Panc1 (cell line): ENCODE measurements at places on chromosomes 6 and 20.

DNA sequence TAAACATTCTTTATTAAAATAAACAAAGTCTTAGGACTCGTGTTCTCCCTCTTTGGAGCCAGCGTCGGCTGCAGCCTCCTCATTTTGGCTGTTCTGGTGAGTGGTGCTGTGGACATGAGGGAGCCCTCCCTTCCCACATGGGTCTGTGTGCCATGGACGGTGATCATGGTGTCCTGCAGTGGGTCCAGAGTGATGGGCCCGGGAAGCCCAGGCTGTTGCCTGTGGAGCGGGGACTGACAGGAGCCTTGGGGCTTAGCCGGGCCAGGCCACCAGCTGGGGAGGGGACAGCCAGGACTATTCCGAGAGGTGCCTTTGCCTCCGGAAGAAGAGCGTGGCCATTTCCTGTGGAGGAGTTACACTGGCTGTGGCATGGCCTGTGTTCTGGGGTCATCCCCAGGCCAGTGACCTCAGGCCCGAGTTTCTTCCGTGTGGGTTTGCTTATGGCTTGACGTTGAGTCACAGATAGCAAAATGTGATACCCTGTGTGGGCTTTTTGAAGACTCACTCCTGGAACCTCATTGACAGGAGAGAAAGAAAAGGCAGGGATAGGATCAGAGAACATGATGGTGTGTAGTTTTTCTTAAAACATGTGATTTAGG is 153.4 kb downstream of the DTNBP1 start:
- no peak for DNase-seq

GRCh38 chr6:11309947-11310665 is 77.6 kb upstream of the NEDD9 start:
- DNase-seq = no peak

DNA sequence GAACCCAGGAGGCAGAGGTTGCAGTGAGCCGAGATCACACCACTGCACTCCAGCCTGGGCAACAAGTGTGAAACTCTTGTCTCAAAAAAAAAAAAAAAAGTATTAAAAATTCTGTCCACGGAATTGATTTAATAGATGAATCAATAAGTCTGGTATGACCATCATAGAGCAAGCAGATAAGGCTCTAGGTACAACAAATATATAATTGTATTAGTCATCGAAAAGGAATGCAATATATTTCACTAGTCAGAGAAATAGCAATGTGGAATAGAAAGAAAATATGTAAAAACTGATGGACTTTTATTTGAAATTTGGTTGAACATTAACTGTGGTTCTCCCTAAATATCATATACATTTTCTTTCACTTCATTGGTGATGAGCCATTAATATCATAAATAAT is 476.8 kb upstream of the AGPAT4 start:
- no peak for DNase-seq

DNA sequence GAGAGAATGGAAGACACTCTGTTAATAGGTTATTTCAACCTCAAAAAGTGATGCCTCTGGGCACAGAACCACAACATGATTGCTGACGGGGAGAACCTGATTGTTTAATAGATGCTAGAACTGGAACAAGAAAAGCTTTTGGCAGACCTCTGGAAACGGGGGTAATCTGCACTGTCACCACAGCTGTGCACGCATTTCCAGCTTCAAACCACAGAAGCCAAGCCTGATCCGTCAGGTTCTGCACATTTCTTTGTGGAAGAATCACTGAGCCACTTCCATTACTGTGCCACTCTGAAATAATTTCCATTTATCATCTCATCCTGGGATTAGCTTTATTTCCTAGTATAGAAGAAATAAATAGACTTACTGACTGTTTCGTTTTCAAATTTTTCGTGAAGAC is 309.3 kb downstream of the FARS2 start:
- no peak for DNase-seq

DNA sequence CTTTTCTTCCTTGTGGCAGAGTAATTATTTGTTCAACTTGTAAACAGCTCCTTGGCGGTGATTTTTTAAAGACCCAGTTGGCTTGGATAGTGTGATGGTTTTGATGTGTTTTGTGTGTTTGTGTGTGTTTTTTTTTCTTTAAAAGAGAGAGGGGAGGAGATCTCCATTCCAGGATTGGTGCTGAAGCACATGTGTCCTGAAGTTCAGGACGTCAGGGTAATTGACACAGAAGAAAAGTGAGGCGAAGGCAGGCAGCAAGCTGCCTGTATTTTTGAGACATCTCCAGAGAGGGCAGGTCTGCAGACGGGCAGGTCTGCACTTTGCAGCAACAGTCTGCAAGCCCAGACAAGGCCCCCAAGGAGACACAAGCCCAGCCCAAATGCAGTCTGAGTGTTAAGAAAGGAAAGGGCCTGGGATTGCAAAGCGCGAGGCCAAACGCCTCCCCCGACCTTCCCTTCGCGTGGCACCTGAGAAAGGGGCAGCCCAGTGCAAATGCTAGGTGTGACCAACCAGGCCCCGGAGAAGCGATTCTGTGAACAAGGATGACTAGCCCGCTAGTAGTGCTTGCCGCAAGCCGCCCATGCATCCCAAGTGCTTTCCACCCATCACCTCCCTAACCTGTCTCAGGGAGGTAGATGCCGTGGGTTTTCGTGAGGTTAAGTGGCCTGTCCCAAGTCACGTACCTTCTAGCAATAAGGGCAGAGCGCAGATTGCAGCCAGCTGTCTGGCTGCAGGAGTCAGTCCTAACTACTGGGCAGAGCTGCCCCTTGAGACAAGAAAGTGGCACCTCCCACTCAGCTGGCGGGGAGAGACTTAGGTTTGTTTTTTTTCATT is 230.5 kb downstream of the ZMYND8 start:
- no peak for DNase-seq

DNA sequence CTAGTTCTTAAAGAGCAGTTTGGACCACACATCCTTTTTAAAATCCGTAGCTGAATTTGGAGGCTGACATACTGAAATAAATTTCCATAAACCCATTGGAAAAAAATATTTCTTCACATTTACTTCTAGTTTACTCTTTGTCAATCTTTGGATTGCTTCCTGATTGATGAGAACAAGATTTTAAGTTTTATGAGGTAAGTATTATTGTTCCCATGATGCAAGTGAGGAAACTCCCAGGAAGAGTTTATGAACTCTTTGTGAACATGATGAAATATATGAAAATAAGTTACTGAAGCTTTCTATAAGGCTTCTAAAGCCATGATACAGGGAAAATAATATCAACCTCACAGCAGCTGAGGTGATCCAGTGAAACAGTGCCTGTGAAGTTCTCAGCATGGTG is 320.0 kb downstream of the GJA1 start:
- no peak for DNase-seq

DNA sequence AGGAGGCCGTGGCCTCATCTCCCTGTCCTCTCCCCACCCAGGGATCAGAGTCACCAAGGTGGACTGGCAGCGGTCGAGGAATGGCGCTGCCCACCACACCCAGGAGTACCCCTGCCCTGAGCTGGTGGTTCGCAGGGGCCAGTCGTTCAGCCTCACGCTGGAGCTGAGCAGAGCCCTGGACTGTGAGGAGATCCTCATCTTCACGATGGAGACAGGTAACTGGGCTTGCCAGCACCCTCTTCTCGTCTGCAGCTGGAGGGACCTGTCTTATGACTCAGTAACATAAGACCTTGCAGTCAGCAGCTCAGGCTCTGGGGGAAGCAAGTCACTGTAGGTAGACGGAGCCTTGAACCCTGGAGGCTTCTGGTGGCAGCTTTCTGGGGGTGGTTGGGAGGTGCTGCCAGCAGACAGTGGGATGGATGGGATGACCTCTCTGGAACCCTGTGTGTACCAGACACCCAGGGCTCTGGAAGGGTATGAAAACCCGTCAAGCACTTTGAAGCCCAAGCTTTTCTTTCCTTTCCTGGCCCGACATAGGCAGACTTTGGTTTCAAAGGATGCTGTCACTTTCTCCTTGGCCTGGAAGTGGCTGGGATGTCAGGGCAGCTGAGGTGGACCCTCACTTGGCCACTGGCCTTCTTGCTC is 13.8 kb downstream of the TGM6 start:
- no peak for DNase-seq

DNA sequence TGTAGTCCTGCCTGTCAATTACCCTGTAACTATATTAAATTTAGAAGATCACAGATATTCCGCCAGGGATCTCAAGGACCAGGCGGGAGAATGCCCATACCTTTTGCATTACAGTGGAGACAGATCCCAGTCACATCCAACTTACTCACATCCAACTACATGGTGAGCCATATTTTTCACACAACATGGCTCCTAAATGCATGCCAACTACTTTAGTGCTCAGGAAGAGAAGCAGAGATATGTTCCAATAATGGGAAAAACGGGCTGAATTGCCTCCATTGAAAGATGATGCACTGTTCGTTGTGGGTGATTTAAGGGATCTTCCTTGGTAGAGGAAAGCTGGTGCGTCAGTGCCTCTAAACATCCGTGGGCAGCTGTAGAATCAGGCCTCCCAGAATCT is 304.5 kb downstream of the CD83 start:
- no peak for DNase-seq

- DNase-seq = no peak
Measured at GRCh38 chr6:124869416-124869815, 92.8 kb upstream of the RNF217 start.

DNA sequence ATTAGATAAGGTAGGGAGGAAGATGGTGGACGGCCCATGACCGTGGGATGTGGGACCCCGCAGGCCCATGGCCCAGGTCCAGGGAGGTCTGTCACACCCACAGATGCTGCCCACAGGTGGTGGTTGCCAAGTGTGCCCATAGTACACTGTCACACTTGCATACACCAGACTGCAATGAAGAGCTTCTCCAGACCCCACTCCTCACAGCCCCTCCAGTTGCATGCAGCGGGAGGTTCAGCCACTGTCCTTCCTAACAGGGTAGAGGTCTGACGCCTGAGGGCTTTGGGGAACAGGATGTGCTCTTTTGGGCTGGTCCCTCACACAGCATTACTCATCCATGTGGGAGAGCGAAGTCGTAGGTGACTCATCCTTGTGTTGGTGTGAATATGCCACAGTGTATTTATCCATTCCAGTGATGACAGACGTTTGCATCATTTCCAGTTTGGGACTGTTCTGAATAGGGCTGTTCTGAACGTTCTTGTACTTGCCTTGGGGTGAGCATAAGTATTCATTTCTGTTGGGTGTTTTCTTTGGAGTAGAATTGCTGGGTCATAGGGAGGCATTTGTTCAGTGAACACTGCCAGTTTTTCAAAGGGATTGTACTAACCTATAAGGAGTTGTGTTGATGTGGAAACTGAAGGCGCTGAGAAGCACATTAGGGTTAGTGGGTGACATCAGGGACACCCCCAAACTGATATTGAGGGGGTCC is 10.1 kb upstream of the PYGB start:
- peak; percentile 97 for DNase-seq

DNA sequence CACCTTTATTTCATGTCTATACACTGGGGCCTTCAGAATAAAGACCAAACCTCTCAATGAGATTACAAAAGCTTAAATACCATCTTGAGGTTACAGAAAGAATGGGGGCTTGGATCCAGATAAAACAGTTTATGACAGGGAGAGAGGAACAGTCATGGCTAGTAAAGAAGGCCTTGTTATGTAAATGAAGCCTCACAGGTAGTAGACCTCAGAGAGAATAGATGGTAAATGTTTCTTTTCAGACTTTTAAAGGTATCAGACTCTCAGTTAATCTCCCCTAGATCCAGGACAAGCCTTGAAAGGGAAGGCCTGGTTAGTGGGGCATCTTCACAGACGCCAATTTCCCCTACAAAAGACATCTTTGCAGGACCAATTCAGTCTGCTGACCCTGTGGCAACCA is 1325.6 kb downstream of the HACE1 start:
- no peak for DNase-seq

DNA sequence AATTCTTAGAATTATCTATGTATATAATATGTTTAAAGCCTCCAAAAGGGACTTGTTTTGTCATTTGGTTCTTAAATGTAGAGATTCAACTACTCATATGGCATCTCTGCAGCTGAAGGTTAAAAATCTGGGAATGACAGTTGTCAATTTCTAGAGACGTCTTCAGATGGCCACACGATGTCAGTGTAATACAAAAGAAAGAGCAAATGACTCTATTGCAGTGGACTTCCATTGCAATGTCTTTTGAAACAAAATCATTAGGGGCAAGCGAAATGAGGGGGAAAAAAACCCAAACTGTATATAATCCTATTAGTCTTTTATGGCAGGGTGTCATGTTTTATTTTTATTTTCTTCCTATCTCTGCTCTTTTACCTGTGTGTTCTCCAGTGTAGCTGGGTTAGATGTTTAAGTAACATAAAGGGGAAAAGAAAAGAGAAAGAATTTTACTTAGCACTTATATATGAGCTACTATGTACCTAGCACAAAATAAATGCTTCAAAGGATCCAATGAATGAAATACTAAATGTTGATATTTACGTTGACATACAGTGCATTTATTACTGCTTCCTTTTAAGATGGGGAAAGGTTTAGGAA is 26.2 kb downstream of the CCN2 start:
- DNase-seq = no peak

DNA sequence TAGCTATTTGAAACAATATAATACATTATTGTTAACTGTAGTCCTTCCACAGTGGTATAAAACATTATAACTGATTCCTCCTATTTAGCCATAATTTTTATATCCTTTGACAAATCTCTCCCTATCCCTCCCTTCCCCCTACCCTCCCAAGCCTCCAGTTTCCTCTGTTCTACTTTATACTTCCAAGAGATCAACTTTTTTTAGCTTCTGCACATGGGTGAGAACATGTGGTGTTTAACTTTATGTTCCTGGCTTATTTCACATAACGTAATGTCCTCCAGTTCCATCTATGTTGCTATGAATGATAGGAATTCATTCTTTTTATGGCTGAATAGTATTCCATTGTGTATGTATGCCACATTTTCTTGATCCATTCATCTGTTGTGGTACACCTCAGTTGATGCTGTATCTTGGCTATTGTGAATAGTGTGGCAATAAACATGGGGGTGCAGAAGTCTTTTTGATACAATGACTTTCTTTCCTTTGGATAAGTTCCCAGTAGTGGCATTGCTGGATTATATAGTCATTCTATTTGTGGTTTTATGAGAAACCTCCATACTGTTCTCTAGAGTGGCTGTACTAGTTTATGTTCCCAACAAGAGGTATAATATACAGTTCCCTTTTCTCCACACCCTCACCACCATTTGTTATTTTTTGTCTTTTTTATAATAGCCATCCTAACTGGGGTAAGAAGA is 205.0 kb downstream of the KCNQ5 start:
- DNase-seq = no peak

GRCh38 chr6:63572747-63573075 is 431 bp downstream of the LOC128125822 start:
- no peak for DNase-seq

GRCh38 chr20:38272961-38273360 is 12.4 kb upstream of the KIAA1755 start:
- DNase-seq = no peak

DNA sequence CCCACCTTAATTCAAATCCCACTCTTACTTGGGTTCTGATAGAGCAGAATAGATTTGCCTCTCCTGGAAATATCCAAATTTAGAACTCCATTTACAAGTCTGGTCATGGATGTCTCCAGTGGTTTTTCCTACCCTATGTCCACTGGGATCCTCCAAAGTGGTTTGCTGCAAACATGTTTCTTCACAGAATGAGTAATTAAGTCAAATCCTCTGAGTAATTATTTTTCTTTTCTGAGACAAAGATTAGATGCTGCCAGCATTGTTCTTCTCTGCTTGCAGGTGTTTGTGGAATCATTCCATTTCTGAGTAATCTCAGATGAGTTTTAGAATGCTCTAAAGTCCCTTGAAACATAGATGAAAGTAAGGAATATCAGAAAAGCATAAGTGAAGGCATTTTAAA is 21.9 kb downstream of the DTD1 start:
- no peak for DNase-seq
